ENCODE measurements at places on chromosomes 16 and 17.

DNA sequence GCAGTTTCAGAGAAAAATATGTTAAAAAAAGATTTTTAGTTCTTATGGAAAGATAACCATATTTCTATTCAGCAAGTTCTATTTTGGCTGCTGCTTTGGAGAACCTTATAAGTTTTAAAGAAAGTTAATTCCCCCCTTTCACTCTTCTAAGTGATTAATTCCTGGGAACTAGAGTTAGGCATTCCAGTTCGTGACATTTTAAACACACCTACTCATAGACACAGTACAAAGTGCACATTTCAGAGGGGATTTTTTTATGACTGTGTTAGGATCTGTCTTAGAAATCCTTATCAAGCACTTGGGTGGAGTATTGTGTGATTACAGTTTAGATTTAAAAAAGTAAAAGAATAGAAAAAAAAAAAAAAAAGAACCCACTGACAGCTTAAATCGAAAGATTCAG lies 3.5 kb upstream of the CDH11 start:
- DNase-seq, result no peak

- no peak for DNase-seq
Observed at GRCh38 chr16:1673424-1674151, 4.5 kb upstream of the JPT2 start.

- DNase-seq, result no peak
Observed at GRCh38 chr17:41407226-41407625, 9.8 kb upstream of the KRT31 start.

DNA sequence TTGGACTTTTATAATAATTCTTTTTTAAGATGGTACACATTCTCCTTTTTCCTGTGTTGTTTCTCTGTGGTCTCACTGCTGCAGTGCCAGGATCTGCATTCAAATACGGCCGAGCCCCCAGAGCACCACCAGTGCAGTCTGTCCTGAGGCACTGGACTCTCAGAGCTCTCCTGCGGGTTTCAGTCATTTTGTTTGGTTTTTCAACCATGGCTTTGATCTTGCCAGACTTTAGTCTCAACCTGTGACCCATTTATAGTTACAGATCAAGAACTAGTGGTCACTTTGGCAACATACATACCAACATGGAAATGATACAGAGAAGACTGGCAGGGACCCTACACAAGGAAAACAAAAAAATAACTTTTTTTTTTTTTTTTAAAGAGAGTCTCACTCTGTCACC lies 177.4 kb downstream of the LGALS9B start:
- DNase-seq, result no peak

GRCh38 chr16:56909527-56909979 lies 22.4 kb upstream of the HERPUD1 start:
- DNase-seq, result no peak

DNA sequence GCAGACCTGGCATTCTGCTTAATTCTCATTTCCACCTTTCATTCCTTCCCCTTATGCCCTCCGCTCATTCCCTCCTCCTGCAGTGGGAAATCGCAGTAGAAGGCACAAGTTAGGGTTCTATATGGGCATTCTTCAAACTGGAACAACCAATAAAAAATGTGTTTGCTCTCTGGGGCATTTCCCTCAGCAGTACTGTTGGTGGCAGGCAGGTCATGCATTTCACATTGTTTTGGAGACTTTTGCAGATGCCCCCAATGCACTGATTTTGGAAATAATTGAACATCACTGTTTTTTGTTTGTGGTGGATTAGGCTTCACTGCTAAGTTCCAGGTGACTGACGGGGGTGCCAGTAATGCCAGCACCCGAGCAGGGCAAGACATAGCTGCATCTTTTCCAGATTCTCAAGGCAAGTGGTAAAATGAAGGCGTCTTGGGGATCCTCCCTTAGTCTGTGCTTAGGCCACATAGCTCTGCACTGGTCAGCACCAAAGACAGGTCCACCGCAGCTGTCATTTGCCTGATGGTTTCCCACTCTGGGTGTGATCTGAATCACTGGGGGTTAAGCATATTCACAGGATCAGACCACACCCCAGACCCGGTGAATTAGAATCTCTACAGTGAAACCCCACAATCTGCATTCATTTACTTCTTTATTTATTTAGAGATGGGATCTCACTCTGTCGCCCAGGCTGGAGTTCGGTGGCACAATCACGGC lies 304.5 kb downstream of the CPPED1 start:
- DNase-seq, result no peak

DNA sequence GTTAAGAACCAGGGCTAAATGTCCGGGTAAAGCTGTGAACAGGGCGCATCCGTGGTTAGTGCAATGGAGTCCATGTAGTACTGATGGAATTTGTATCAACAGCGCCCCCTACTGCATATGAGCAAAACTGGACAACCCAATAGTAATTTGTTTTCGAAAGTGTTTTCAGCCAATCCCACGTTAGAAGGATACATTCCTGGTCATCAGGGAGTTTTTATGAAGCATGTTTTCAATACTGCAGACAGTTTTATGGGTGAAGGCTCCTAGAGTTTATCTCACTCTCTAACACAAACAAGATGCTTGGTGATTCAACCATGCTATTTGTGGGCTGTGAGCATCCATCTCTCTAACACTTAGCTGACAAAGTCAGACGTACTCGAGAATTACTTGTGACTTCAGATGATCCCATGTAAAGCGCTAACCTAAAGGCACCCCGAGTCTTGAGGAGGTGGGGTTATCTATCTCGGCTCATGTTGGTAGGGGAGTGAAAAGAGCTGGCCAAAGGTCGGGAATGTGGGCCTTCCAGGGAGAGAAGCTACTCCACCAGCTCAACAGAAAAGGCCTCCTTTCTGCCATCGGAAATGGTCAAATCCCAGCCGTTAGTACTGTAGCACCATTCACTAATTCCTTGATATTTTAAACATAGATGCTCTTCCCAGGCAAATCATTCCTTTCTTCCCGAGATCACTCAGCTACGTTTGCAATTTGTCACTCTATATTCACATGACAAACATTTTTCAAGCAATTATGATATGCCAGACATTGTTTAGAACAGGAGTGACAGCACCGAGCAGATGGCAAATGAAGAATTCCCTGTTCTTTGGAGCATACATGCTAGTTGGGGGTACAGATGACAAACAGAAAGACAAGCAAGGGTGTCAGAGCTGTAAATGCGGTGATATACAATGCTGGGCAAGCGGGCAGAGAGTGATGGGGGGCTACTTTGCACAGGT lies 46.9 kb upstream of the HNF1B start:
- DNase-seq, result peak; percentile 10

DNA sequence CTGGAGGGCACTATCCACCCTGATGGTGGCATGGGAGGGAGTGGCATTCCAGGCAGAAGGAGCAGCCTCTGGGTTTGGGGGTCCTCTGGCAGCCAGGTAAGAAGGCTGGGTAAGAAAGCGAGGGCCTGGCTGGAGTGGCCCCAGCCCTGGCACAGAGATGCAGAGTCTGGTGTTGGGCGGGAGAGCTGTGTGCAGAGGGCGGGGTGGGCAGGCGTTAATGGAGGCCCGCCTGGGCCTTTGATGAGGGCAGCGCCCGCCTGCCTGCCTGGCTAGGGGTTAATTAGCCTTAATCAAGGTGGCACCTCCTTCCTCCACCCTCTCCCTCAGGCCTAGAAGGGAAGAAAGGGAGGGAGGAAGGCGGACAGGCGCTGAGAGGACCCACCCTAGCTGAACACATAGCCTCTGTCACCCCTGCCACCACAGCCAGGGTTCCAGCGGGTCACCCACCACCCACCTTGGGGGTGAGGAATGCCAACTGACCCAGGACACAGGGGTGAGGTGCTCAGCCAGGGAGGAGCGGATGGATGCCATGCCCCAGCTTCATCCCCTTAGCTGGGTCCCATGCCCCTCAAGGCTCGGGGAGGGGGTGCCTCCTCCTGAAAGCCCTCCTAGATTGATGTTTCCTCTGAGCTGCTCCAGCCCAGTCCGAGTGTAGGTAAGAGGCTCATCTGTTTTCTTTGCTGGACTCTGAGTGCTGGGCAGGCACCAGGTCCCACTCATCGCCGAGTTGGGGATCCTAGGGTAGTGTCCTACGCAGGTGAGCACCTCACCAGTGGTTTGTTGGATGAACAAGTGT lies 13.4 kb upstream of the FAM83G start:
- DNase-seq, result no peak

DNA sequence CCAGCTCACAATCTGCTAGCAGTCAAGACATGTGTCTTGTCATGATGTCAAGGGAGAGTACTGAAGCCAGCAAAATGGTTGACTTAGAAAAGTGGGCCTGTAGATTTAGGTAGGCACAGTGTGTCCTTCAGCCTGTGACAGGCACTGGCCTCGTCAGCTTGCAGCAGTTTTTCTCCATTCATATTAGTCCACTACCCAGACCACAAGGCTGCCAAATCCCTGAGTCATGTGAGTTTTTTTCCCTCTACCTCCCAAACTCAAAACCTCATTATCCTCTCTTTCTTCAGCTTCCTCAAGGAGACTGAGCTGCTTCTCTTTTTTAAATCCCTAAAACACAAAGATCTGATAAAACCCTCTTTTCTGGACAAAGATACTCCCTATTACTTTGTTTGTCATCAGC lies 102.6 kb upstream of the HS3ST3A1 start:
- DNase-seq, result no peak

- no peak for DNase-seq
Observed at GRCh38 chr17:64148017-64148631, 18.2 kb upstream of the ERN1 start.

- DNase-seq, result peak; percentile 63
Observed at GRCh38 chr16:68590201-68590994, 51.3 kb downstream of the ZFP90 start.

DNA sequence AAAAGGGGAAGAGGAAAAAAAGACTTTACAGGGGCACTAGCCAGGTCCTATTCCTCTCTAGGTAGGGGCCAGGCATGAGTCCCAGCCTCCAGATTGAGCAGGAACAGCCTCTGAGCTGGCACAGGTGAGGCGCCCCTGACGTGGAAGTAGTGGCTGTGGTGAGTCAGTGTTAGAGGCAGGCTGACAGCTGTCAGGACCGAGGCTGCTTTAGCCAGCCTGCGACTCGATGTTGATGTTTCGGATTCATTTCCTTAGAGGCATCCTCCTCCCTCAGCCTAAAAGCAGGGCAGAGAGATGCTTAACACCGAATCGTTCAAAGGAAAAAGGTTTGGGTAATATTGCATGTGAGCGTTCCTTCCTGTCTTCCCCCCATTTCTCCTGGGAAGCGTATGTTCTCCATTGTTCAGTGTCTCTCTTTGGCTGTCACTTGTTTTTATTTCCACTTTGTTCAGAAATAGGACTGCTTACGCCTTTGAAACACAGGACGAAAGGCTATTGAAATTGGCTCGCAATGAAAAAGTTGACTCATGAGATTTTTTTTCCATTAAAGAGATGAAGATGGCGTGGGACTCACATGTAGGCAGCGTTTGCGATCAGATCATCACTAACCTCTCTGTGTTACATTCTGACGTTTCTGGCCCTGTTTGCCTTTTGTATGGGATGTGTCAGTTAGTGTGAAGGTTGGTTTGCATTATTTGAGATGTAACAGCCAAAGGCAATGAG lies 1.3 kb downstream of the KIAA0513 start:
- peak; percentile 55 for DNase-seq

DNA sequence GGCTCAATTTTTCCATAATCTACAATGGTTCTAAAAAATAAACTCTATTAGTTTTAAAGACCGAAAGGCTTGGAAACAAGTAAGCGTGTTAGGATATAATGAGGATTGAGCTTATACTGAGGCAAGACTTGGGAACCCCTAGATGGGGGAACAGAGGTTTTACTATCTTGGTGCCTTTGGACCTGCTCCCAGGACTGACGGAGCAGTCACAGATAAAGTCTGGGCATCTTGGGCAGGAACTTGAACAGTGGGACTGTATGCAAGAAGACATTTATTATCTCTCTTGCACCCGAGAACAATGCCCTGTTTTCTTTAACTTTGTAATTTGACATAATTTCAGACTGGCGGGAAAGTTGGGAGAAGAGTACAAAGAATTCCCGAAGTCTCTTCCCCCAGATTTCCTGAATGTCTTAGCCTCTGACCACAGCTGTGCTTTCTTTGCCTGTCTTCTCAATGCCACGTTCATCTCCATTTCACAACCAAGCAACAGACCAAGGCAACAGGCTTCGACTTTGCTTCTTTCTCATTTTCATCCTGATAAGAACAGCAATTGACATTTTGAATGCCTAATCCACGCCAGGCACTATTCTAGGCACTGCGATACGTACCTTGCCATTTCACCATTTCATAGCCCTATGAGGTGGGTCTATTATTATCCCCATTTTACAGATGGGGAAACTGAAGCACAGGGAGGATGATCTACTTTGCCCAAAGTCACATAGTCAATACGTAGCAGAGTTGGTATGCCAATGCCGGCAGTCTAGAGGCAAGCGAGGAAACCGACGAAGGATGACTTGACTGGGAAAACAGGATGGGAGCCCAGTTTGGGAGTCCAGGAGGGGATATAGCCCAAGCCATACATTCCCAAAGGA lies 3.0 kb upstream of the IL4R start:
- DNase-seq, result no peak

DNA sequence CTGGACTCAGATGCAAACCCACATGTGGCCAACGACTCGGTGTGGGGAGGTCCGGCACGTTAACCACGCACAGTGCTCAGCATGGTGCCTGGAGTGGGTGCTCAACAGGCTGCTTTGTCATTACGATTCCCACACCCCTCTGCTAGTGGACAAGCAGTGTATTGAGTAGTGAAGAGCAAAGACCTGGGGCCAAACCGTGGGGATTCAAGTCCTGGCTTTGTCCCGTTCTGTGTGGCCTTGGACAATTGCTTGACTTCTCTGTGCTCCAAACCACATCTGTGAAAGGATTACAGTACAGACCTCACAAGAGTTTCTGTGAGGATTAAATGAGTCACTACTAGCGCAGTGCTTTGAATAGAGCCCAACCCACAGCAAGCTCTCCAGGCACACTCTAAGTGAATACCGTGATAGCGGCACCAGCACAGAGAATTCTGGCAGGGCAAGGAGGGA lies 33.8 kb downstream of the TRPV2 start:
- DNase-seq, result no peak

DNA sequence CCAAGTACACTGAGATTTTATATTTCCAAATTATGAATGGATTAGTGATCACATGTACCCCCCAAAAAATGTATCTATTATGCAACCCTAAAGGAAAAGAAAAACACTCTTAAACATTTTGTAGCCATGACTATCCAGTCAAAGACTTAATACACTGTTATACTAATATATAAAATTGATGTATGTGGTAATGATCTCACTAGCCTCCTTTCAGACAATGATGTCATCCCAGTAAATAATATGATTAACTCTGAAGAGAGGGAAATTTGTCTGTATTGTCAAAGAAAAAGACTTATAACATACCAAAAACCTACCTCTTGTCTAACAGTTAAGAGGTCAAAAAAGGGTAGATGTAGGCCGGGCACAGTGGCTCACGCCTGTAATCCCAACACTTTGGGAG lies 80.7 kb downstream of the USP32 start:
- no peak for DNase-seq

GRCh38 chr16:52537516-52537915 lies 9.4 kb downstream of the TOX3 start:
- DNase-seq, result no peak

- DNase-seq, result no peak
Observed at GRCh38 chr17:17181666-17182597, 24.2 kb downstream of the PLD6 start.

All from CD4-positive, CD25-positive, alpha-beta regulatory T cell (primary cell).